ENCODE measurements at places on chromosomes 5 and 9. TPM values are rescaled to one million over a fixed set of nuclear protein-coding genes. Genes with fewer than 3 reads are reported as not detected.

DNA sequence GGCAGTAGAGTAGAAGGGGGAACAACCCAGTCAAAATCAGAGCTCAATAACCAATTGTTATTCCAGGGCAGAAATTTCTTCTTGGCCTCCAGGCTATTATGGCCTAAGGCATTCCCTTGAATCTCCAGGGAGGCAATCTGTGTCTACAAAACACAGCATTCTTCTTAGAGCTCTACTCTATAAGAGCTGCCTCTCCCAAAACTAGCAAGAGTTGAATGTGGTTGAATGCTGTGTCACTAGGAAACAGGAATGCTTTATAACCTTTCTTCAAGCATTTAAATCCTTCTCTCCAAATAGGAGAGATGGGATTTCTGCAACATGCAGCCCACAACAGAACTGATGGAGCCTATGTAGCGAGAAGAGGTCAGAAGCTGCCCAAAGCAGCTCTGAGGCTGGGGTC, 97.1 kb upstream of the APC start:
- DNase-seq, result no peak
- H3K27me3 ChIP-seq, result peaks cover 5% of the 10 kb centered on the region
- no peaks in the 10 kb centered on the region for H3K36me3 ChIP-seq
- no peak overlapping the region for H3K4me3 ChIP-seq
- no peak overlapping the region for H3K27ac ChIP-seq

DNA sequence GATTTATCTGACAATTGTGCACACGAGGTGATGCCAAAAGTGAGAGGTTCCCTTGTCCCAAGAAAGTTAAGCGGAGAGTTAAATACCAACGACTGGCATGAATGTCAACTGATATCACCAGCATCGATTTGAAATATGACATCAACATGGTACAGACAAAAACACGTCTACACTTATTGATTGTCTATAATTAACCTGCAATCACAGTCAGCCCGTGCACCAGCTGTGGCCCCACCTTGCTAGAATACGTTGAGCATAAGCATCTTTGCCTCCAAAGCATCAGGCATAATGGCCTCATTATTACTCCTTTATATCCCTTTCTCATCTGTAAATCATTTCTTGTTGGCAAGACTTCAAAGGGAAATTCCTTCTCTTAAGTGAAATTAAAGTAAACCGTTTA, 625.4 kb downstream of the IRX1 start:
- H3K27me3 ChIP-seq, result no peaks in the 10 kb centered on the region
- H3K4me1 ChIP-seq, result no peaks in the 10 kb centered on the region
- no peak for DNase-seq
- no peaks in the 10 kb centered on the region for H3K36me3 ChIP-seq
- H3K4me3 ChIP-seq, result no peak overlapping the region
- no peak overlapping the region for H3K27ac ChIP-seq

DNA sequence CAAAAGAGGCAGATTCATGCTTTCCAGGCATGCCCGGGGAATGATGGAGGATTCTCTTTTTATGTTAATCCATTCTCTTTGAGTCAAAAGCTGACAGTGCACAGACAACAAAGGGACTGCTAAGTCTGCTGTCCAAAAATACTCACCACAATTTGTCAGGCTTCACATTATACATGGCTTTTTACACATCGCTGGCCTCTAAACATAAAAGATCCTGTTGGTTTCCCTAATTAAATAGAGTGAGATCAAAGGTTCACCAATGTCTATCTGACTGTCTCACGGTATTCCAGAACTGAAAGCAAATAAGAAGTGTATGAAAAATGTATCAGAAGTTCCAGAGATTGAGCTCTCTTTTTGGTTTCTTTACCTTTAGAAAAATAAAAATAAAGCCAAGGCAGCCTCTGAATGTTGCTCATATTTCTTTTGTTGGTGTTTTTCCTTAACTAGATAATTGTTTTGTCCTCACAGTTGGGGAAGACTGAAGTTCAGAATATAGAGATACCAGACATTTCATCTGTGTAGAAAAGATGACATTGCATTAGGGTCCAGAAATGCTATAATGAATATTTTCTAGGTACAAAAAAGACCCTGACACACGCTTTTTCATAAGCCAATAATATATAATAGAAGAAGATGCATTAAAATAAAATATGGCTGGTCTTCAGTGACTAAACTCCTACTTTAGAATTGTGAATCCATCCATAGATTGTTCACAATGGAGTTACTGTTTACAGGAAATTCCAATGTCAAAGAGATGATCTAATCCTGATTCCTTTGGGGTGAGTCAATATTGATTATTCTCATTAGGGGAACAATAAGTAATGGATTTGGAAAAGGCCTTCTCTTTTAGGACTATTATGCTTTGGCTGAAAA, 688.2 kb upstream of the CDH6 start:
- no peak overlapping the region for H3K4me3 ChIP-seq
- DNase-seq, result no peak
- H3K4me1 ChIP-seq, result no peaks in the 10 kb centered on the region

DNA sequence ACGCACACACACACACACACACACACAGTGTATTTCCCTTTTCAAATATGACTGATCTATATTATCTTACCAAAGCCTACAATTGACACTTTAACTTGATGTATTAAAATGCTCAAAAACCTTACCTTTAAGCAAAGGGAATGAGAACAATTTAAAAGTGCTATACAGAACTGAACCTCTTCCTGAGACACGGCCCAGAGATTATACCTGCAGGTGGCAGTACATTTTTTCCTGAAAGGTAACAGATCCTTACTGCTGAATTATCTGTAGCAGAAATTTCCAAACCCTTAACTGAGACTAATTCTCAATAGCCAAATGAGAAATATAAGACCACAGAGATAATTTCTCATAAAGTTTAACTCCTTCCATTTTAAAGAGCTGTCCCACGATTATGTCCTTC, 91.1 kb downstream of the MYO10 start:
- H3K36me3 ChIP-seq, result no peaks in the 10 kb centered on the region
- no peaks in the 10 kb centered on the region for H3K4me1 ChIP-seq
- H3K4me3 ChIP-seq, result no peak overlapping the region
- H3K27me3 ChIP-seq, result peaks cover 4% of the 10 kb centered on the region
- no peak overlapping the region for H3K27ac ChIP-seq

DNA sequence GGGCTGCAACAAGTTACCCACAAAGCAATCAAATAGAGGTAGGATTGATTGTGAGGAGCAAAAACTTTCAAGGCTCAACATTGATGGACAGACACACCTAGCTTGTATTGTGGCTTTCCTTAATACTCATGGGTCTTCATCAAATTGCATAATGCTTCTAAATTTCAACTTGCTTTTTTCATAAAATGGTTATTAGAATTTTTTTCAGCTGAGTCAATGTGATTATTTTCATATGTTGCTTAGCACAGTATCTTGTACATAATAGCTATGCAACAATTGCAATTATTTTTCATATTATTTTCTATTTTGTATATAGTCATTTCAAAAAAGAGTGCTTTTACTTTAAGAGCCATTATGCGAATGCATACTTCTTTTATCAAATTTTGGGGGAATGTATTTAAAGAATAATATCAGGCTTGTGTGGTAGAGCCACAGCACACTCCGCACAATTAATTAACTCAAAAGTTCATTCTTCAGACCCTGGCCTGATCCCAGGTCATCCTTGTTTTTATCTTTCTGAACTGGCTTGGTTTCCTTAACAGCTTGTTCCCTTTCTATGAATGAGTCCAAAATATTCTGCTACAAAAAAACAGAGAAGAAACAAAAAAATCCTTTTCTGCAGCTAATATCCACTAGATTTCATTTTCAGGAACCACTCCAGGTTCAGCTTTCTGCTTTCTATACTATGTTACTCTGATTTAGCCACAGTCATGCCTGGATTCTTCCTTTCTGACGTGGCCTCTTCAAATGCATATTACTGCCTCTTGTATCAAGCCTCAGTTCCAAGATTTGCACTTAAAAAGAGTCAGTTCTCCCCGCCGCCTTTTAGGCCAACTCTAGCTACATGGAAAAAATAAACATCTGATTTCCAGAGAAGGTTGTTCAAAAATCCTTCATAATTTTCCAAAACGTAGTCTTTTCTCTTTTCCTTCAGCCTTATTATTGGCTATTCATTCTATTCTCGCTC, 45.3 kb upstream of the CDH9 start:
- H3K4me1 ChIP-seq, result no peaks in the 10 kb centered on the region
- H3K27me3 ChIP-seq, result no peaks in the 10 kb centered on the region
- no peaks in the 10 kb centered on the region for H3K36me3 ChIP-seq
- no peak overlapping the region for H3K27ac ChIP-seq

- H3K4me3 ChIP-seq, result no peak overlapping the region
- H3K27me3 ChIP-seq, result peaks cover 22% of the 10 kb centered on the region
- H3K36me3 ChIP-seq, result no peaks in the 10 kb centered on the region
- DNase-seq, result peak; percentile 39
Observed at GRCh38 chr9:126773004-126773607, 31.7 kb upstream of the ZBTB43 start.

- no peak for DNase-seq
- H3K27me3 ChIP-seq, result peaks cover 4% of the 10 kb centered on the region
- no peak overlapping the region for H3K4me3 ChIP-seq
- H3K27ac ChIP-seq, result no peak overlapping the region
Observed at GRCh38 chr5:141779503-141779973, 97.5 kb upstream of the ARAP3 start.

GRCh38 chr9:106649664-106650063, 213.3 kb upstream of the ZNF462 start:
- no peaks in the 10 kb centered on the region for H3K4me1 ChIP-seq
- no peak for DNase-seq
- no peak overlapping the region for H3K4me3 ChIP-seq
- no peak overlapping the region for H3K27ac ChIP-seq
- H3K36me3 ChIP-seq, result no peaks in the 10 kb centered on the region

DNA sequence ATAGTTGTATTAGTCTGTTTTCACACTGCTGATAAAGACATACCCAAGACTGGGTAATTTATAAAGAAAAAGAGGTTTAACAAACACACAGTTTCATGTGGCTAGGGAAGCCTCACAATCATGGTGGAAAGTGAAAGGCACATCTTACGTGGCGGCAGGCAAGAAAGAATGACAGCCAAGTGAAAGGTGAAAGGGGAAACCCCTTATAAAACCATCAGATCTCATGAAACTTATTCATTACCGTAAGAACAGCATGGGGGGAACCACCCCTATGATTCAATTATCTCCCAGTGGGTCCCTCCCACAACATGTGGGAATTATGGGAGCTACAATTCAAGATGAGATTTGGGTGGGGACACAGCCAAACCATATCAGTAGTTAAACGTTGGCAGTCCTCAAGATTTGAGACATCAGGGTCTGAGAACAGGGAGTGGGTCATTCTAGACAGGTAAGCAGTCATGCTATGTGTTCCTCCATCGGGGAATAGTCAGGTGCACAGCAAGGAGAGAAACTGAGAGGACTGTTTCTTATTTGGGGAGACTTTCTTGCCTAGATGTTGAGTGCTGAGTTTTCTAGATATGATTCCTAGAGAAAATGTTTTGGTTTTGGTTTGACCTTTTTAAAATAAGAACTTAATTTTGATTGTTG, 45.8 kb upstream of the ENTREP1 start:
- H3K27me3 ChIP-seq, result peaks cover 2% of the 10 kb centered on the region
- H3K4me1 ChIP-seq, result no peaks in the 10 kb centered on the region
- no peak overlapping the region for H3K27ac ChIP-seq
- no peak for DNase-seq
- no peaks in the 10 kb centered on the region for H3K36me3 ChIP-seq
- H3K4me3 ChIP-seq, result no peak overlapping the region

GRCh38 chr5:52754051-52754450, 33.7 kb upstream of the ITGA1 start:
- H3K4me1 ChIP-seq, result peaks cover 16% of the 10 kb centered on the region
- no peaks in the 10 kb centered on the region for H3K27me3 ChIP-seq
- H3K36me3 ChIP-seq, result peaks cover 2% of the 10 kb centered on the region
- no peak for DNase-seq

DNA sequence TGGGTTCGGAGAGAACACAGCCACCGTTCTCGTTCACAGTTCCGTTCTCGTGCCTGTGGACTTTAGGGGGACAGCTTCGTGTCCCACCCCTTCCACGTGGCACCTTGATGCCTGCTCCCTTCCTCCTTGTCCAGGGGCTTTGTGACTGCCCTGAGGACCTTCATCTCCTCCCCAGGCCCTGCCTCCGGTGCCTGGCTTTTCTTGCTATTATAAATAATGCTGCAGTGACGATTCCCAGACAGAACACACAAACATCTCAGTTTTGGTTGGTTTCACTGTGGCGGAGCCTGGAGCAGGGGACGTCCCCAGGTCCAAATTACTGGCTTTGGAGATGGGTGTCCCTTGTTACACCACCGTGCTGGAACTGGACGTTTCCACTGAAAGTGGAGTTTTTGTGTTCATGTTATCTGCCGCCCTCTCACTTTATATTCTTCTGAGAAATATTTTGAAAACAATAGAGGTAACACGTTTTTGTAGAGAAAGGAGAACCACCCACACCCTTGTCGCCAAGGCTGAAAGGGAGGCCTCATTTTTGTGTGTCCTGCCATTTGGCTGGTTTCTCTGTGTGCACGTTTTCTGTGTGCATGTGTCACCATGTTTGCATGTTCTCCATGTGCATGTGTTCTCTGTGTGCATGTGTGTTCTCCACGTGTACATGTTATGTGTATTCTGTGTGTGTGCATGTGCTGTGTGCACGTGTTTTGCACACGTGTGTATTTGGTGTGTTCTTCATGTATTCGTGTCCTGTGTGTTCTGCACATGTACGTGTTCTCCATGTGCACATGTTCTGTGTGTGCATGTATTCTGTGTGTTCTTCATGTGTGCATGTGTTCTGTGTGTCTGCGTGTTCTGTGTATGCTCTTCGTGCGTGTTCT, 24.2 kb downstream of the WNK2 start:
- no peak for DNase-seq
- no peak overlapping the region for H3K4me3 ChIP-seq
- H3K36me3 ChIP-seq, result no peaks in the 10 kb centered on the region
- H3K4me1 ChIP-seq, result peaks cover 6% of the 10 kb centered on the region
- H3K27me3 ChIP-seq, result no peaks in the 10 kb centered on the region

Gene INSL4
- not detected for total RNA-seq

Gene NR2F1-AS1
- not detected for total RNA-seq

Gene CER1
- total RNA-seq, result not detected

Gene PCDHB7
- total RNA-seq, result not detected

Gene ECSCR
- total RNA-seq, result not detected
